ENCODE measurements at places on chromosomes 3 and 15. TPM values are rescaled to one million over a fixed set of nuclear protein-coding genes. Genes with fewer than 3 reads are reported as not detected.

GRCh38 chr3:59886790-59887189 is 837.0 kb upstream of the CFAP20DC start:
- H3K4me1 ChIP-seq = no peaks in the 10 kb centered on the region
- no peaks in the 10 kb centered on the region for H3K36me3 ChIP-seq
- H3K4me3 ChIP-seq = no peak overlapping the region
- DNase-seq = no peak
- no peak overlapping the region for H3K27ac ChIP-seq

GRCh38 chr3:190109441-190109840 is 11.3 kb downstream of the P3H2 start:
- no peak for DNase-seq
- H3K4me3 ChIP-seq = no peak overlapping the region
- no peak overlapping the region for H3K27ac ChIP-seq
- H3K4me1 ChIP-seq = no peaks in the 10 kb centered on the region
- no peaks in the 10 kb centered on the region for H3K27me3 ChIP-seq

Gene SST
- not detected for polyA plus RNA-seq

GRCh38 chr15:25989327-25989726 is 126.2 kb upstream of the ATP10A start:
- H3K36me3 ChIP-seq = no peaks in the 10 kb centered on the region
- H3K4me1 ChIP-seq = no peaks in the 10 kb centered on the region
- H3K27me3 ChIP-seq = no peaks in the 10 kb centered on the region
